Stimulated activated CD4-positive, alpha-beta T cell treated with anti-CD3 and anti-CD28 coated beads, Interleukin-2, amount 100 ng/mL, for 24 hours (primary cell): ENCODE measurements at places on chromosomes 12 and 14.

DNA sequence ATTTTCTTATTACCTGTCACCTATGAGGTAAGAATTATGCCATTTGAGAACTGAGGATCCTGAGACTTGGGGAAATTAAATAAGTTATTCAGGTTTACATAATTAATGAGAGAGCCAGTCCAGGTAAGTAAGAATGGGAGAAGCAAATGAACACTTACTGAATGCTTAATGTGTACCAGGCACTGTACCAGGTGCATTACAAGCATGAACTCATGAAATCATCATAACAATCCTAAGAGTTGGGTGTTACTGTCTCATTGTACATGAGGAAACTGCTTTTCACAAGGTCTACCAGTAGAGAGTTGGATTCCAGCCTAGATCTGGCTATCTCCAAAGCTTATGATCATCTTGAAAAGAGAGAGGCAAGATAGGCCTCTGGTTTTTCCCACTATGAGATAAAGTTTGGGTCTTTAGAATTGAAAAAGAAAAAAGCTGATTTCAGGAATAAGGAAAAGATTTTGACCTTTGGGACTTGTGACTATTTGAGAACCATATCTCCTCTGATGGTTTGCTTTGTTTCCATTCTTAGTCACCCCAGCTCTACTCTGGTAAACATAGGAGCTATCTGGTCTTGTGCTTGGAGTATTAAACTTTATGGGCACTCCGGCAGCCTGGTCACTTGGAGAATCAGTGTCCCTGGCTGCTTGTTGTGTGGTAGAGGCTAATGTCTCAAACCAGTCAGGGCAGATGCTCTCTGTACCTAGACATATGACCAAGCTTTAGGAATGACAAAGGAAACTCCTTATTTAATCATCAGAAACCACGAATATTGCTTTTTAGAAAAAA is 48.0 kb downstream of the PTHLH start:
- no peak for DNase-seq

DNA sequence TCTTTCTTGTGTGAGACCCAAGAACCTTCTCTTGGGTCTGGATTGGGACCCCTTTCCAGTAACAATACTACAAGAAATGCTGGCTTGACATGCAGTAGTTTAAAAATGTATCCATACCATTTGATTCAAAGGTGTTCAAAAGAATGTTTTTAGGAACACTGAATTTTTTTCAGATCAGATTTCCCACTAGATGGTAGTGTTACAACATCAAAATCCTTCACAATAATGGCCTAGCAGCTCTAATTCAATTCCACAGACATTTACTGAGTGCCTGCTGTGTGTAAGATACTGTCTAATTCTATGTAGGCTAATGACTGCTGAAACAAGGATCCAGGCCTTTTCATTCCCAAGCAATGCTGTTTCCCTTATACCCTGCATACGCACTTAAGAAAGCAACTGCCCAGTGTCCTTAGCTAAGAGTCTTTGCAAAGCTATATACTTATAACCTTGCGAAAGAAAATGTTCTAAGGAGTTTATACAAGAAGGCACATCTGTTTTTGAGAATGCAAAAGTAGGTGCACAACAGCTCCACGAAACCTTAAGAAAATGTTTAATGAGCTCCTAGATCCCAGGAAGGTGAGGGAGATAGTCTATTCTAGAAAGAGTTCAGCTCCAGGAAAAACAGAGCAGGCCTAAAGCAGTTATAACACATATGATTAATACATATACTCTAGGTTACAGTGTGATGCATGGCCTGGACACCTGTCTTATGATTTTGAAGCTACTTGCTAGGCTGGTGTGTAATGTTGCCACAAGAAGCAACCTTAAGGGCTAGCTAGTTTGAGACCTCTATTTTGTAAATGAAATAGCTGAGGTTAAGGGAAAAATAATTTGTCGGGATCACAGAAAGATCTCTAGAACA is 50.9 kb upstream of the PKP2 start:
- no peak for DNase-seq

- DNase-seq: no peak
Observed at GRCh38 chr12:106908561-106908960, 47.1 kb upstream of the TMEM263 start.

GRCh38 chr14:70391493-70392391 is 25.1 kb downstream of the SYNJ2BP start:
- DNase-seq: no peak

GRCh38 chr12:54432815-54433164 is 13.7 kb upstream of the ITGA5 start:
- DNase-seq: no peak

- DNase-seq: no peak
Observed at GRCh38 chr12:2636741-2637340, 157.9 kb upstream of the FKBP4 start.

DNA sequence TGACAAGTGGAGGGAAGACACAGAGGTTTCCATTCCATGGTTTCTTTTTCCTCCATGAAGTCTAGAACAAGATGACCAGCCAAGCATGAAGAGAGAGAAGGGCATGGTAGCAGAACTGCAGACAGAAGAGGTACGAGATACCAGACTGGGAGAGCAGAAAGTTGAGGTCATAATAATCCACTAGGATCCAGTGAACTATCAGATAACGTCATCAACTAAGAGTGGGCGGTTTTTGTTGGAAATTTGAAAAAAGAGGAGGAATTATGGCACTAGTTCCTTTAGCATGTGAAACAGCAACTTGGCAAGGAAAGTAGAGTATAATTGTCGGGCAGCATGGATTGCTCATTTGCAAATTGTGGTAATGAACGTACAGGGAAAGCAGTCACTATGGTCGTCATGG is 357.6 kb downstream of the PDZRN4 start:
- no peak for DNase-seq
